CD8-positive, alpha-beta memory T cell (primary cell): ENCODE measurements at places on chromosomes 16 and 17.
A peak's percentile ranks its signal among the peaks of the same experiment; 100 is the strongest.

DNA sequence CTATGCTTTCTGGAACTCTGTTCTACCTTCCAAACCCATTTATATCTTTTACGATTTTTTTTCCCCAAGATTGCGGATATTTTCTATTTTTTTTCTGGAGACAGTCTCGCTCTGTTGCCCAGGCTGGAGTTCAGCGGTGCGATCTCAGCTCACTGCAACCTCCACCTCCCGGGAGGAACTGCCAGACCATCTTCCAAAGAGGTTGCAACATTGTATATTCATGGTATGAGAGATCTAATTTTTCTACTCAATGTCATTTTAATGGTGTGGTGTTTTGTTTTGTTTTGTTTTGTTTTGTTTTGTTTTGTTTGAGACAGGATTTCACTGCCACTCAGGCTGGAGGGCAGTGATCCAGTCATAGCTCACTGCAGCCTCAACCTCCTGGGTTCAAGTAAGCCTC, 8.5 kb upstream of the BMERB1 start:
- no peak for DNase-seq
- no peaks in the 10 kb centered on the region for H3K4me1 ChIP-seq
- no peak overlapping the region for H3K4me3 ChIP-seq
- H3K27ac ChIP-seq: no peak overlapping the region
- no peaks in the 10 kb centered on the region for H3K27me3 ChIP-seq
- no peaks in the 10 kb centered on the region for H3K36me3 ChIP-seq

DNA sequence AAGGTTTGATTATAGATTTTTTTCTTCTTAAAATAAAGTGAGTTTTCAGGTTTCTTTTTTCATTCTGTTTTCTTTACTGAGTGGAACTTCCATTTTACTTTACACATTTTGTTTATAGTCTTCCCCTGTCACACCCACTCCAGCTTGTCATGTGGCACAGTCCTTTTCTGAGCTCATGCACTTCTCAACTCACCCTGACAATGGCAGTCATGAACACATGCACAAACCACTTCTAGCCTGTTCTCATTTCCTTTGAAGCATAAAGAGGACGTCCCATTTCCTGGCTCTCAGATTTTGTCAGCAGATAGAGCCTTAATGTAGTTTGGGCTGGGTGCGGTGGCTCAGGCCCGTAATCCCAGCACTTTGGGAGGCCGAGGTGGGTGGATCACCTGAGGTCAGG, 168.0 kb downstream of the AHSP start:
- H3K4me3 ChIP-seq: no peak overlapping the region
- H3K27ac ChIP-seq: no peak overlapping the region
- H3K27me3 ChIP-seq: no peaks in the 10 kb centered on the region
- peak; percentile 39 for DNase-seq
- peaks cover 22% of the 10 kb centered on the region for H3K4me1 ChIP-seq
- no peaks in the 10 kb centered on the region for H3K36me3 ChIP-seq

DNA sequence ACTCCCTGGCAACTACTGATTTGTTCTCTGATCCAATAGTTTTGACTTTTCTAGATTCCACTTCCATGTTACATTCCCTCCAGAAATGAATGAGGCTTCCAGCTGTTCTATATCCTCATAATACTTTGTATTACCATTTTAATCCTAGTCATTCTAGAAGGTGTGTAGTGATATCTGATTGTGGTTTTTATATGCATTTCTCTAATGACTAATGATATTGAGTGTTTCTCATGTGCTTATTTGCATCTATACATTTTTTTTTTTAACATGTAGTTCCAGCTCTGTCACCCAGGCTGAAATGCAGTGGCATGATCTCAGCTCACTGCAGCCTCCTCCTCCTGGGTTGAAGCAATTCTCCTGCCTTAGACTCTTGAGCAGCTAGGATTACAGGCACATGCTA, 7.3 kb downstream of the ADGRG5 start:
- no peaks in the 10 kb centered on the region for H3K36me3 ChIP-seq
- H3K27ac ChIP-seq: no peak overlapping the region
- DNase-seq: no peak
- H3K27me3 ChIP-seq: no peaks in the 10 kb centered on the region
- peaks cover 16% of the 10 kb centered on the region for H3K4me1 ChIP-seq

- no peak overlapping the region for H3K4me3 ChIP-seq
- peak; percentile 48 for DNase-seq
Observed at GRCh38 chr17:75238684-75239191, 22.7 kb downstream of the GGA3 start.

DNA sequence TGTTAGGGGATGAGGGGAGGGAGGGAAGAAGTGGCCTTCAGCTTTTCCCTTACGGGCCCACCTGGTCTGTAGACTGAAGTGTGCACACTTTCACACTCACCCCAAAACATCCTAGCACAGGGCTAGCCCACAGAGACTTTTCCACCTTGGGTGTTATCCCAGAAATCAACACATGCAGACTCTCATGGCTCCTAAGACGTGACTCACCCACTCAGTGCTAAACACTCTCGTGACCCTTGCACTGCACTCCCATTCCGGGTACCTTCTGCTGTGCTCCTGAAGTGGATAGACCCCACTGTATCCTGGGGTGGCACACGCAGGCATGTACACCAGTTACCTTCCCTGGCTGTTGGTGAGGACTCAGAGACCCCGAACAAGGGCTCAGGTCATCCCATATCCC, 23.0 kb upstream of the ABCC3 start:
- no peak overlapping the region for H3K4me3 ChIP-seq
- no peaks in the 10 kb centered on the region for H3K4me1 ChIP-seq
- no peaks in the 10 kb centered on the region for H3K36me3 ChIP-seq
- no peak overlapping the region for H3K27ac ChIP-seq

- no peaks in the 10 kb centered on the region for H3K27me3 ChIP-seq
- DNase-seq: no peak
Observed at GRCh38 chr17:67980456-67980855, 15.8 kb downstream of the C17orf58 start.

DNA sequence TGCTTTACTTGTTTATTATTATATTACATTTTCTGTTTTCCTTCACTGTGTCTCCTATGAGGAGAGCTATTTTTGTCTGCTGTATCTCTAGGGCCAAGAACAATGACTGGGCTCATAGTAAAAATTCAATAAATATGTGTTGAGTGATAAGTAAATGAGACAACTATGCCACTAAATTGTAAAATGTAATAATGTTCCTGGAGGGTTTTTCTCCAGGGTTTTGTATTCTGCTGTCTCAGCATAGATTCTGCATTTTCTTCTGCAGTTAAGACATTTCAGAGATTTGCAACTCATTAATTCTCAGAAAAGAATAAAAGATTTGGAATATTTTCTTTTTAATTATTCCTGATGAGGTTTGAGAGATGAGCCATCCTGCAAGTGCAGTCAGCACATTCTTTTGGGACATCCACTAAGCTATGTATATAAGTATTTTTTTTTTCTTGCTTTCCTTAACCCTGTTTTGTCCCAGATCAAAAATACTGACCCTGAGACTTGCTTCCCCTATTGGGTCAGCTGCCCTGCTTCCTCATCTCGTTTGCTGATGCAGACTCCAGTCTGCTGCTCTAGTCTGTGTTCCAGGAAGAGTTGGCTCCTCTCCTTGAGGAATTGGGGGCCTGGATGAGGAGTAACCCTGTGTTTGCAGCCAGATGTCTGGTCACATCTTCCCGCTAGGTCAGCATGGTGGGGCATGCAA, 122.9 kb downstream of the ABCA8 start:
- no peaks in the 10 kb centered on the region for H3K36me3 ChIP-seq
- no peaks in the 10 kb centered on the region for H3K27me3 ChIP-seq
- no peak overlapping the region for H3K27ac ChIP-seq
- no peak for DNase-seq
- no peak overlapping the region for H3K4me3 ChIP-seq
- no peaks in the 10 kb centered on the region for H3K4me1 ChIP-seq

DNA sequence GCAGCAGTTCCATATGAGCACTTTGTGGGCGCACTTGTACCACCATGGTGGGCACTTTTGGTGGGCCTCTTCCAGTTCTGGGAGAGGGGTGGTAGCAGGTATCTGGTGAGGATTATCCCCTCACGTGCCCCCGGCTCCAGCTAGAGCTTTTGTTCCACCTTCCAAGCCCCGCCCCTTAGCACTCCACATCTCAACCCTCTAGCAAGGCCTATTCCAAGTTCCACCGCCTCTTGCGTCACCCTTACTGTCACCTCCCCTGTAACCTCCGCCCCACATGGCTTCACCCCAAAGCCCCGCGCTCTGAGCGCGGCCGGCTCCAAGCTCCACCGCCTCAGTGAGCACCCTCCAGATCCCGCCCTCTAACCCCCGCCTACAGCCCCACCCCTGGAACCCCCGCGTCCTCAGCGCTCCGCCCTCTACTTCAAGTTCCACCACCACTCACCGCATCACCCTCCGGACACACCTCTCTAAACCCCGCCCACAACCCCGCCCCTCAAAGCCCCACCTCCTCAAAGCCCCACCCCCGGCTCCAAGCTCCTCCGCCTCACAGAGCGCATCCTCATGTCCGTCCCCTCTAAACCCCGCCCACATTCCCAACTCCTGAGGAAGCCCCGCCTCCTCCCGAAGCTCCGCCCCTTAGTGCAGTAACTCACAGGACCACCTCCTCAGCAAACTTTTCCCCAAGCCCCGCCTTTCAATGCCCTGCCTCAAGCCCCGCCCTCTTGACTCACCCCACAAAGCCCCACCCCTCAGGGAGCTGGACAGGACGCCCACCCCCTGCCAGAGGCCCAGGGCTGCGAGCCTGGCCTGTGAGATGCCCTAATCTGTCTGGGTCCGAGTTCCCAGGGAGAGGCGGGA, 11.1 kb downstream of the SCN4A start:
- H3K27ac ChIP-seq: no peak overlapping the region
- no peaks in the 10 kb centered on the region for H3K36me3 ChIP-seq
- H3K27me3 ChIP-seq: no peaks in the 10 kb centered on the region

- H3K4me1 ChIP-seq: peaks cover 12% of the 10 kb centered on the region
- peaks cover 16% of the 10 kb centered on the region for H3K36me3 ChIP-seq
- H3K27me3 ChIP-seq: no peaks in the 10 kb centered on the region
Observed at GRCh38 chr17:29451121-29451742, 61.1 kb downstream of the TAOK1 start.

DNA sequence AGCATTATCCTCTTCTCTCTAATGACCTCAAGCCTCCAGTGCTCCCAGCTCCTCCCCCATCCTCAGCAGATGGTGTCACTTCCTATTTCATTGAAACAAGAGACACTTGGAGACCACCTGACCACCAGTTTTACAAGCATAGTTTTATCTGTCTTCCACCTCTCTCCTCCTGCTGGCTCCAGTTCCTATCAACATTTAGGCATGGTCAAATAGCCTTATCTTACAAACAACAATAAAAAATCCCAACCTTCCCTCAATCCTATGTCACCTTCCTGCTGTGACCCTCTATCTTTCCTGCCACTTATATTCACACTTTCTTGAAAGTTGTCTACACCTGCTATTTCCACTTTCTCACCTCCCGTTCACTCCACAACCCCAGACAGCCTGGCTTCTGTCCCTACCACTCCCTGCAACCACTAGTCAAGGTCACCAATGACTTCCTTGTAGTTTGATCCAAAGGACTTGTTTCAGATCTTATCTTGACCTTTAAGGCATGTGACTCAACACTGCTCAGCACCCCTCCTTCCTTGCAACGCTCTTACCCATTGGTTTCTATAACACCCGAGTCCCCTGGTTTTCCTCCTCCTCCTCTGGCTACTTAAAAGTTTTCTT, 4.3 kb upstream of the NTN1 start:
- no peak overlapping the region for H3K27ac ChIP-seq
- H3K4me3 ChIP-seq: no peak overlapping the region
- H3K36me3 ChIP-seq: no peaks in the 10 kb centered on the region
- H3K27me3 ChIP-seq: peaks cover 20% of the 10 kb centered on the region
- DNase-seq: no peak
- peaks cover 4% of the 10 kb centered on the region for H3K4me1 ChIP-seq

DNA sequence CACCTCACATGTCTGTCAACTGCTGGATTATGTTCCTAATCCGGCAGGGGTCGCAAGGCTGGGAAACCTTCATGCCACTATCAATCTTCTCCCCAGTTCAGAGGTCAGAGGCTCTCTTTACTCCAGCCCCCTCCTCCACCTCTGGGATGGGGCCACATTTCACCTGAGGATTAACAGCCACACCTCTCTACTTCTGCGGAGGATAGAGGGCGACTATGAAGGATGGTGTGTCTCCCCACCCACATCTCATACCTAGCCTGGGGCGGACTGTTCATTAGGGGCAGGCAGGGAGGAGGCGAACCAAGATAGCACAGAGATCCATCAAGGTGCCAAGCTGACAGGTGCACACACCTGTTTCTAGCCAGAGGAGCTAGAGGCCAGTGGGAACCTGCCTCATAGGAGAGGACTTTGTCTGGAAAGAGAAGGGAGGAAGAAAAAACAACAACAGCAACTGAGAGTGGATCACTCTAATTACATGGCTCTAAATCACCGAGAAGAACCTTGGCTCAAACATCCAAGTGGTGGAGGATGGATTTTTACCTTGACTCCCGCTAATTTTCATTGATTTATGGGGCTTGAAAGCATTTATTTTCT, 41.9 kb upstream of the SKAP1 start:
- DNase-seq: no peak
- H3K27ac ChIP-seq: no peak overlapping the region
- H3K4me3 ChIP-seq: no peak overlapping the region

GRCh38 chr17:49521088-49521450, 26.0 kb downstream of the NGFR start:
- peaks cover 4% of the 10 kb centered on the region for H3K4me1 ChIP-seq
- no peak for DNase-seq
- no peak overlapping the region for H3K4me3 ChIP-seq
- H3K27me3 ChIP-seq: no peaks in the 10 kb centered on the region
- no peak overlapping the region for H3K27ac ChIP-seq

- peak overlapping the region; percentile 57 for H3K4me3 ChIP-seq
- peak; percentile 83 for DNase-seq
- H3K27me3 ChIP-seq: no peaks in the 10 kb centered on the region
- no peak overlapping the region for H3K27ac ChIP-seq
Observed at GRCh38 chr16:81745704-81746558, 33.2 kb upstream of the PLCG2 start.

DNA sequence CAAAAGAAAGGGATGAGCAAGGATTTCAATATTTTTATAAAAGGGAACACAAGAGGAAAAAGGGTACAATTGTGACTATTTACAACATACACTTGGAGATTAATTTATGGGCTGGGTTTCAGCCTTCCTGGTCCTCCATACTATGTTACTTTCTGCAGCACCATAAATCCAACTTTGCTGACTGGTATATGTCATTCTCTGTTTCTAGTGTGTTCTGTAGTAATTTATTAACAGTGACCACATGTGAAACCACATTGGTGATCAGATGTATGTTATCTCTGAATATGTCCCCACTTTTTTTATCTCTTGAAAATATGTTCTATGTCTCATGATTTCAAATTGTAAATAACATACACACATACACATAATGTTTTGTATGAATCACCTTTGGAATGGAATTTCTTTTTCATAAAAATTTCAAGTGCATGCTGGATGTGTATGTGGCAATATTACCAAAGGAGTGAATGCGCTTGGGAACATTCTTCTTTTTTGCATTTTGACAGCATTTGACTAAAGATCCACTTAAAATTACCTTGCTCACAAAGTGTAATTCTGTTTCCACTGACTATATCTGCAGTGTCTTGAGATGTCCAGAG, 2.9 kb upstream of the LYRM9 start:
- H3K4me3 ChIP-seq: no peak overlapping the region
- H3K27ac ChIP-seq: no peak overlapping the region
- H3K27me3 ChIP-seq: peaks cover 4% of the 10 kb centered on the region
- no peaks in the 10 kb centered on the region for H3K4me1 ChIP-seq
- DNase-seq: no peak
- H3K36me3 ChIP-seq: no peaks in the 10 kb centered on the region

GRCh38 chr16:13245713-13246377, 344.4 kb downstream of the SHISA9 start:
- no peaks in the 10 kb centered on the region for H3K4me1 ChIP-seq
- no peaks in the 10 kb centered on the region for H3K27me3 ChIP-seq
- no peak for DNase-seq
- H3K36me3 ChIP-seq: no peaks in the 10 kb centered on the region

- no peaks in the 10 kb centered on the region for H3K36me3 ChIP-seq
- no peaks in the 10 kb centered on the region for H3K4me1 ChIP-seq
- no peak overlapping the region for H3K27ac ChIP-seq
- H3K4me3 ChIP-seq: no peak overlapping the region
Observed at GRCh38 chr16:79723583-79724168, 123.1 kb upstream of the MAF start.
